ENCODE measurements at places on chromosomes 16 and 17.

DNA sequence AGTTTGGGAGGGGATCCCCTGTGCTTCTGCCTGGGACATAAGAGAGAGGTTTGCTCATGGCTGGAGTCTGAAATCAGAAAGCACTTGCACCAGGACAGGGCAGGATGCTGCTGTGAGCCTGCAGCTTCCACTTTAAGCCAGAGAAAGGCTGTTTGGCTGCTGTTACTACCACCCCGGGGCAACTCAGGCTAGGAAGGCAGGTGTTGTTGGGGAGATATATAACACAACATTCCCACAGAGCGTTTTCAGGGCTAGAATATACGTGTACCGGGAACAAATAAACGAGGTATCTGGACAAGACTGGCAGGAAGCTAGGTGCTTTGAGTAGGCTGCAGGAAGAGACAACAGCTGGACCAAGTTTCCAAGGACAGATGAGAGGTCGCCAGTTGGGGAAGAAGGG lies 313.3 kb upstream of the CCL2 start:
- DNase-seq, result no peak

DNA sequence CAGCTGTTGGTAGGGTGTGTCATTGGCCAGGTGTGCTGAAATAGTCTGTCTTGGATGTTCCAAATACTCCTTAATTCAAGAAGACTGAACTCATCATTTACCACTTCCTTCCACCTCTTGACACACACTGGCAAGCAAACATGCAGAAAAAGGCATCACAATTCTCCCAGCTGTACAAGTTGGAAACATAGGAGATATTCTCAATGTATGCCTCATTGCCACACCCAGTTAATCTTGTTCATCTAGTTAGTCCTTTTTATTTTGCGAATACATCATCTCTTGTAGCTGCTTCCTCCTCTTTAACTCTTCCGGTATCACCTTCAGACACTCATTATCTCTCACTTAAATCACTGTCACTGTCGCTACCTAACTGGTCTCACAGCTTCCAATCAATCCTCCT lies 75.1 kb upstream of the GOT2 start:
- no peak for DNase-seq

- no peak for DNase-seq
Measured at GRCh38 chr17:5780476-5780875, 196.2 kb upstream of the NLRP1 start.

DNA sequence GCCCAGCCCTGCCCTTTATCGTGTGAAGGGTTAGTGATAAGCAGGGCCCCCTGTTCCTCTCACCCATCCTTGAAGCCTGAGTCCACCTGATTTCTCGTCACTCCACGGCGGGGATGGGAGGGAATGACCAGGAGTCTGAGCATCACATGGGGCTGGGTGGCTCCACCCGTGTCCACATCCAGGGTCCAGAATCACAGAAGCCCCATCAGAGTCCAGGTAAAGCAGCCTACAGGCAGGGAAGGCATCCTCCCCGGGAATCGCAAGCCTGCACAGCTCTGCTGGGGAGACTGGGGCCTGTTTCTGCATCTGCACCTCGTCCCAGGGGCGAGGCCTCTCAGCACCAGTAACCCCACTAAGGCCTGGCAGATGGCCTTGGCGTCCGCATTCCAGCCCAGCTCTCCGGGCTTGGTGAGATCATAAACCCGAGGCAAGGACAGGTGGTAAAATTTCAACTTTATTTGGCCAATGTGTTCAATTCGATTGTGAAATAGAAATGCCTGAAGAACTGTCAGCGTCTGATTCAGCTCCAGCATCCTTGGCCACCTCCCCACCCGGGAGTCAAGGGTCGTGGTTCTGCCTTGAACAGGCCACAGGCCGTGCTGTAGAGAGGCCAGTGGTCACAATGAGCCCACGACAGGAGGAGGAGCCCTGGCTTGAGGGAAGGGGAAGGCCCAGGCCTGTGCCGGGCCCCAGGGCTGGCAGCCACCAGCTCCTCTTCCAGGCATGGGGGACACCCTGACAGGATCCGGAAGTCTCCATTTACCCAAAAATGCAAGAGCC lies 8.1 kb upstream of the PPP1R27 start:
- DNase-seq, result no peak

DNA sequence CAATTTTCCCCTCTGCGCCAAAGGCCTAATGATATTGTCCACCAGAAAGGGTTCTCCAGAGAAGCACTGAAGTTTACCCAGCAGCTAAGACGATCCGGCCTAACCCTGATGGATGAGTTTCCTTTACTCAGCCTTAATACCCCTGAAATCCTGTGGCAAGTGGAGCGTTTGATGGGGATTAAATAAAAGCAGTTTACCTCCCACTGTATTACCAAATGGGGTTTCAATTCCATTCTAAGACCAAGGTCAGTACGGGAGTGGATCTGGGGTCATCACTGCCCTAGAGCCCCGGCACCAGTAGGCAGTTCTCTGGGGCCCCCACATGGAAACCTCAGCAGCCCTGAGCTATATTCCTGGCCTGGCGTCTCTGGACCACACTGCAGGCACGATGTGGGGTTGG lies 97.1 kb upstream of the NOL11 start:
- no peak for DNase-seq

Data from astrocyte of the cerebellum (primary cell).